ENCODE measurements at places on chromosomes 11 and 22.
A peak's percentile ranks its signal among the peaks of the same experiment; 100 is the strongest.

DNA sequence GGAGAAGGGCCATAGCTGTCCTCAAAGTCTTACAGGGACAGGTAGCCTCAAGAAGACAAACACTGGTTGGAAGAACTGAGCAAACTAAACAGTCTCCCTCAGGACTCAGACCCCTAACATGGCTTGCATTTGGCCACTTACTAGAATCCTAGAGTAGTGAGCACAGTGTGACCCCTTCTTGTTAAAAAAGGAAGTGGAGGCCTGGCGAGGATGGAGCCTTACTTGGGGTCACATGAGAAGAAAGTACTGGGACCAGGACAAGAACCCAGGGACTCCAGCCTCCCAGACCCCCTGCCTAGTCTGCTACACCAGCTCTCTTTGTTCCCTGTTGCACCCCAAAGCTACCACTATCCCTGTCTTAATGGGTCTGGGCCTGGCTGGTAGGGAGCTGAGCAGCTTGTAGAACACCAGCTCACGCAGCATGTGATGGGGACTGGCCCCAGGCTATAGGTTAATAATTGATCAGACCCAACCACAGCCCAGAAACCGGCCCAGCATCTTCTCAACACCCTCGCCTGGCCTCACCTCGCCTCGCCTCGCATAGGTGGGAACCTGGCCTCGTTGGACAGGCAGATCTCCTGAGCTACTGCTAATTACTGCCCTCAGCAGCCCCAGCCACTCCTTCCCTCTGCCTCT is 17.6 kb downstream of the DGAT2 start:
- no peak for DNase-seq

DNA sequence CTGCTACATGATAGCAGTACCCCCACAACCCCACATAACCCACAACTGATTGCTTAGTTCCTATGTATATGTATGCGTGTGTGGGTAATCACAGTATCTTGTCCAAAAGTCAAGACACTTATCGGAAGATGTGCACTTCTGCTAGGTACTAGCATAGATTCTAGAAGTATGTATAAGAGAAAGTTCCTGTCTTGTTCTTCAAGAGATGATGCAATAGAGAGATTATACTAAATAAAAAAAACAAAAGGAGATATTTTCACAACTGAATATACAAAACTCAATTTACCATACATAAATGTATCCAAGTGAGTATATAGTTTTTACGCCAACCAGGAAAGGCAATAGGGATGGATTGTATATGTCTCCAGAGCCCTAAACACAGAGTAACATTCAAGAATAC is 112.0 kb downstream of the FCHSD2 start:
- no peak for DNase-seq

- peak; percentile 57 for DNase-seq
These were observed 246.2 kb downstream of the NTM start for GRCh38 chr11:131616481-131617140.

DNA sequence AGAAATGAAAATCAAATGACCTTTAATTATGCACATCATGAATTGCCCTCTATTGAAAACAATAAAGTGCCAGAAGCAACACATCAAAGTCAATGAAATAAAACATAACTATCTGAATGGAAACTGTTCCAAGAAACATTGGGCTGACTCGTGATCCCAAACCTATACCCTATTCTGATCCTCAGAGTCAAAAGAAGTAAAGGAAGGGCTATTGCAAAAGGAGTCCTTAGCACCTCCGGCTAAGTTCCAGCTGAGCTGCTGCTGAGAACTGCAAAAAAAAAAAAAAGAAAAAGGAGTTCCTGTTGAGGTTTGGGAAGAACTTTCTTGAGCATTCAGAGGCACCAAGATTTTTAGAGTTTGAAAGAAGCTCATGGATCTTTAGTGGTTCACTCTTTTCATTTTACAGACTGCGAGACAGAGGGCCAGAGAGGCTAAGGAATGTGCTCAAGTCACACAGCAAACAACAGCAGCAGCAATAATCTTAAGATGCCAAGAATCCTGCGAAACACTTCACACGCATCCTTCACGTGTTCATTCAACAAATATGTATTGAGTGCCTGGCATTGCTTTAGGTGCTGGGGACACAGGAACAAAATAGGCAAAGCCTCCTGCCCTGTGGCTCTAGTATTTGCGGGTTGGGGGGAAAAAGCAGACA is 841 bp upstream of the TMPRSS13 start:
- DNase-seq: no peak

DNA sequence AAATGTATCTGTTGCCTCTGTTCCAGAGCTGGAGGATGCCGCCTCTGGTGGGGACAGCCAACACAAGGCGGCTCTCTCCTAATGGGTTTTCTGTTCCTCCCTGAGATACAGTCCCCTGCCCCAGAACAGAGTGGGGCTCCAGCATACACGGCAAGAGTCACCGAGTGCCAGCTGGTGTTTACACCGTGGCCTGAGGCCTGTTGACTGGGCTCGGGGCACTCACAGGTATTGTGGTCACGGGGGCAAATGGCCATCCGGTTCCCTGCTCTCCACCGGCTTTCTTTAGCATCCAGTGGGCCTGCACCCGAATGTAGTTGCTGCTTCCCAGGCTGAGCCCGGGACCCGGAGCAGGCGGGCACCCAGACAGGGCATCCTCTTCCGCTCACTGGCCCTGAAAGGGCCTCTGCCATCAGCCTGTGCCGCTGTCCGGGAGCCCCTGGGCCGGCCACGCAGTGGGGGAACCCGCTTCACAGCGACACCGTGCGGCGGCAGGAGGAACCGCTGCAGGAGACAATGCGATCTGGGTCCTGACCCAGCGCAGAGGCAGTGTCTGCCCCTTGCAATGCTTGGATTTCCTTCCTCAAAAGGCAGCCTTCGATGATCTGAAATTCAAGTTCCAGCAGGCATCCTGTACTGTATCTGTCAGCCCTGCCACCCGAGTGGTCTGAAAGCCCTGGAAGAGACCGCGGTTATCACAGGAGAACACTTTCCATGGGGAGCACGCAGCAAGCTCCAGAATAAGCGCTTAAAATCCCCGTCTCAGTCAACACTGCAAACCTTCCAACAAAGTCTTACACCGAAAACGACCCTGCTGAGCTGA is 859 bp upstream of the KRTAP5-5 start:
- DNase-seq: peak; percentile 14

GRCh38 chr22:30185129-30185528 is 61.4 kb downstream of the LIF start:
- no peak for DNase-seq

- peak; percentile 22 for DNase-seq
These were observed at the start of gene HTR3A for GRCh38 chr11:113974741-113975470. Gene HTR3A, plus strand, starts transcription at chr11:113975108. Its CDS starts 218 bp downstream, at chr11:113975326.

- no peak for DNase-seq
These were observed 100.0 kb upstream of the OR4B1 start for GRCh38 chr11:48116437-48117228.

GRCh38 chr22:32806296-32806695 is 4.8 kb downstream of the TIMP3 start:
- no peak for DNase-seq

GRCh38 chr11:131288521-131289091 is 81.8 kb upstream of the NTM start:
- DNase-seq: no peak

- DNase-seq: no peak
These were observed 88.9 kb downstream of the ARFGAP2 start for GRCh38 chr11:47087801-47088200.

DNA sequence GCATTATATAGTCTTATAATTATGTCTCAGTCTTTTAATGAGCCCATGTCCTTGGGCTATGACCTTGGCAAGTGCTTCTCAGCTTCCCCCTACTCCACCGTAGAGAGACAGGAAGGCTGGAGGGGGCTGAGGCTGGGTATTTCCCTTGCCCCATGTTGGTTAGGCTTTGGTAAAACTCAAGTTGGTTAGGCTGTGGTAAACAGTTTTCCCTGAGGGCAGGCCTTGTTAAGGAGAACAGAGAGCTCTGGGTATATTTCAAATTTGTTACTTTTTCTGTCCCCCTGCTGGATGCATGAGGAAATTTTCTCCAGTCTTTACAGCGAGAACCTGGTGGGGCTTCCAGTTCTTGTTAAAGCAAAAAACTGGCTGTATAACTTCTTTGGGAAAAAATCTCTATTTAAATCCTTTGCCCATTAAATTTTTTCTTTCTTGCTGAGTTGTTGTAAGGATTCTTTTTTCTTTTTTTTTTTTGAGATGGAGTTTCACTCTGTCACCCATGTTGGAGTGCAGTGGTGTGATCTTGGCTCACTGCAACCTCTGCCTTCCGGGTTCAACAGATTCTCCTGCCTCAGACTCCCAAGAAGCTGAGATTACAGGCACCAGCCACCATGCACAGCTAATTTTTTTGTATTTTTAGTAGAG is 12.2 kb upstream of the DCHS1 start:
- DNase-seq: peak; percentile 51

- DNase-seq: no peak
These were observed 483.4 kb upstream of the LARGE1 start for GRCh38 chr22:34403667-34404066.

- peak; percentile 10 for DNase-seq
These were observed 35.7 kb downstream of the SFI1 start for GRCh38 chr22:31532060-31532459.

DNA sequence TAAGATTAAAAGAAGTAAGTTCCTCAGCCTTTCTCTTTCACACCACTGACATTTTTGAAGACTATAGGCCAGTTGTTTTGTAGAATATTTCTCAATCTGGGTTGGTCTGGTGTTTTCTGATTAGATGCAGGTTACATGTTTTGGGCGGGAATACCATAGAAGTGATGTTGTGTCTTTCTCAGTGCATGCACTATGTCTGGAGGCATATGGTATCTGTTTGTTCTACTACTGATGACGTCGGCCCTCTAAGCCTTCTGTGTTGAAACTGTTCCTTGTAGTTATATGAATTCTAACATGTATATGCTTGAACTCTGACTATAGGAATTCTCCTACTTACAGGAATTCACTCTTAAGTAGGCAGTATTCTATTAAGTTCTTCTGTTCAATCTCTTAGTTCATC is 21.6 kb downstream of the ZFTA start:
- peak; percentile 28 for DNase-seq

DNA sequence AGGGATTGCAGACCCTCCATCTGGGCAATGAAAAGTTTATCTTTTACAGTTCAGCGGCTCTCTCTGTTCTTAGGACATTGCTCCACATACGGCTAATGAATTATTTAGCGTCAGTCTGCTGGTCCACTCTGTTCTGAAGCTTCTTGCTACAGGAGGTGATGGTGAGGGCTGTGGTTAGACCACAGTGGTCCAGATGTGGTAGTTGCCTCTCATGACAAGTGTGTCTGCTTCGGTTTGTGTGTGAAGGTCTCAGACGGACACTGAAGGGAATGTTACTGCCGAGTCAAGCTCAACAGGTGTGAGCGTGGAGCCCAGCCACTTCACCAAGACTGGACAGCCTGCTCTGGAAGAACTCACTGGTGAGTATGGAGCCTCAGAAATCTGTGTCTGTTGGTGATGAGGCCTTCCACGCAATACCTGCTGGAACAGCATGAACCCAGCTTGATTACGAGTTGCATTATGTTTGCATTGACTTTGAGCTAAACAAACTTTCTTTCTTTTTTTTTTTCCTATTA is 220.8 kb downstream of the DBX1 start:
- DNase-seq: no peak

GRCh38 chr22:40651563-40652501 is 15.3 kb upstream of the MRTFA start:
- peak; percentile 100 for DNase-seq

GRCh38 chr11:57368845-57369232 is 12.1 kb downstream of the PRG3 start:
- DNase-seq: no peak

- DNase-seq: no peak
These were observed 1249.3 kb downstream of the BRD1 start for GRCh38 chr22:48578138-48579042.

Measured in fibroblast of skin of right biceps (primary cell).